ENCODE measurements at places on chromosomes 2 and 18.

DNA sequence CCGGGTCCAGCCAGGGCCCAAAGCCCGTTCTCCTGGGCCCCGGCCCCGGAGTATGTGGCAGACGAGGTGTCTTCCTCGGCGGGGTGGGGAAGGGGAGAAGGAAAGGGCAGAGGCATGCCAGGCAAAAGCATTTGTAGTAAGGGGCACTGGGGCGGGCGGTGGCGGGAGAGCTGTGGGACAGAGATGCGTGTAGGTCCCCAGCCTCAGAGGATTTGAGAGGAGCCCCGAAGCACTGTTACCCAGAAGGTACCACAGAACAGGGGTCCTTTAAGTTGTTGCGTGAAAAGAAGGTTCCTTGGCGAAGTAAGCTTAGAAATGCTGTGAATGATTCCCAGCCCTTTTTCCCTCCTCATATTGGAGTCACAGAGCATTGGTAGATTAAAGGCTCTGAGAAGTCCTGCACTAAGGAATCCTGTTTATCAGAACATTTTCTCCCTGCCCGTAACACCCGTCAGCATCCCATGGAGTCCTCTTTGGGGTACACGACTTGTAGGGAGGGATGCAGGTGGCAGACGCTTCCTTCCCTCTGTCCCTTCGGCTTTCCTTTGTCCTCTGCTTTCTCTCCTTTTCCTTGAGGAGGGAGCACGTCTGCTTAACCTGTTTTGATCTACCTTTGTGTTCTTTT lies 12.5 kb downstream of the GAREM2 start:
- no peak for DNase-seq

DNA sequence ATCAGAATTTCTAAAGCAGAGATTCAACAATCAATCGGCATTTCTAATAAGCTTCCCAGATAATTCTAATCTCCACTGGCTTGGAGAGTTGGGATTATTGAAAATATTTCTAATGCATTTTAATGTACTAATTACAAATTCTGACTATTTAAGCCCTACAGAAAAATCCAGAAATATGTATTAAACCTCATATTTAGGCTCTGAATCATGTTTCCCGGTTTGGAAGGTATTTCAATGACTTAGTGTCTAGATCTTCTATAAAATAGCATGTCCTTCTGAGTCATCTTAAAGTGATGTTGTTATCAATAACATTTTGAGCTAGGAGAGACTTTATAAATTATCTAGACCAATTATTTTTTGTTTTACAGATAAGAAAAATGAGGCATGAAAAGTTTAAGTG lies 258.8 kb upstream of the NRXN1 start:
- no peak for DNase-seq

- no peak for DNase-seq
Observed at GRCh38 chr2:105187531-105187930, 54.0 kb upstream of the GPR45 start.

- no peak for DNase-seq
Observed at GRCh38 chr18:41059126-41059415, 896.0 kb upstream of the PIK3C3 start.

GRCh38 chr2:105454801-105455485 lies 56.1 kb upstream of the FHL2 start:
- peak; percentile 62 for DNase-seq

DNA sequence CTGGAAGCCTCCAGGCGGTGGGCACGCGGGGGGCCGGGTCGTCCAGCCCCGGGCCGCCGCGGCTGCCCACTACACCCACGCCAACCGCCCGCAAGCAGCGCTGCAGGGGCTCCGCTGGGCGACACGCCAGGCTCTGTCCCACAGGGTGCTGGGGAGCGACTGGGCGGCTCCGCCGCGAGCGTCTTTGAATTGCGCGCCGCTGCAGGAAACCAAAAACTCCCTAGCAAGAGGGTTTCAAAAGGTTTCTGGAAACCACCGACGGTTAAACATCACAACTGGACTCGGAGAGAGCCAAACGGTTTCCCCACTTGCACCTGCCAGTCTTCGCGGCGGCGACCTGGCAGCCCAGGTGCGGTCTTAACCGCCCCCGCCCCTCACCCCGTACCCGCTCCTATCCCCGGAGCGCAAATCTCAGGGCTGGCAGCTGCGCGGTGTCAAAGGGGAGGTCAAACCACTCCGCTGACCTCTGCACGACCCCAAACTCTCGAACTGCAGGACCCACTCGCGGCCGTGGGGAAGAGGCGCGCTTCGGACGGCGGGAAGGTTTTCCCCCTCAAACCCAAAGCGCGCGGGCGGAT lies 1.0 kb downstream of the CXCR4 start:
- no peak for DNase-seq

DNA sequence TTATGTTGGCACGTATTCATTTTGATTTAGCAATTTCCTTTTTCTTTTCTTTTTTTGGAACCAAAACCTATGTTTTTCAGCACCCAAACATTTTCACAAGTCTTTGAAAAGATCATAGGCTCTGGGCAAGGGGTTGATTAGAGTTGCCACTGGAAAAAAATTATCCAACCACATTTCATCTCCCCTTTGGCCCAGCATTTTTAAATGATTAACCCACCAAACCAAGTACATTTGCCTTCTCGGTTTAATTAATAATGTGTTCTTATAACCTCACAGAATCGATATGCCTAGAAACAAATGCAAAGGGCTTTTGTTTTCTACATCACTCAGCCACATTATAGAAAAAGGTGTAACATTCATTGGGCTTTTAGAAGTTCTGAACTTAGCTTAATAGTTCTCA lies 66.1 kb downstream of the CHST9 start:
- DNase-seq = no peak

GRCh38 chr2:16578081-16578480 lies 87.6 kb downstream of the CYRIA start:
- DNase-seq = no peak

- DNase-seq = no peak
Observed at GRCh38 chr18:76658627-76659026, 163.6 kb upstream of the ZNF516 start.

DNA sequence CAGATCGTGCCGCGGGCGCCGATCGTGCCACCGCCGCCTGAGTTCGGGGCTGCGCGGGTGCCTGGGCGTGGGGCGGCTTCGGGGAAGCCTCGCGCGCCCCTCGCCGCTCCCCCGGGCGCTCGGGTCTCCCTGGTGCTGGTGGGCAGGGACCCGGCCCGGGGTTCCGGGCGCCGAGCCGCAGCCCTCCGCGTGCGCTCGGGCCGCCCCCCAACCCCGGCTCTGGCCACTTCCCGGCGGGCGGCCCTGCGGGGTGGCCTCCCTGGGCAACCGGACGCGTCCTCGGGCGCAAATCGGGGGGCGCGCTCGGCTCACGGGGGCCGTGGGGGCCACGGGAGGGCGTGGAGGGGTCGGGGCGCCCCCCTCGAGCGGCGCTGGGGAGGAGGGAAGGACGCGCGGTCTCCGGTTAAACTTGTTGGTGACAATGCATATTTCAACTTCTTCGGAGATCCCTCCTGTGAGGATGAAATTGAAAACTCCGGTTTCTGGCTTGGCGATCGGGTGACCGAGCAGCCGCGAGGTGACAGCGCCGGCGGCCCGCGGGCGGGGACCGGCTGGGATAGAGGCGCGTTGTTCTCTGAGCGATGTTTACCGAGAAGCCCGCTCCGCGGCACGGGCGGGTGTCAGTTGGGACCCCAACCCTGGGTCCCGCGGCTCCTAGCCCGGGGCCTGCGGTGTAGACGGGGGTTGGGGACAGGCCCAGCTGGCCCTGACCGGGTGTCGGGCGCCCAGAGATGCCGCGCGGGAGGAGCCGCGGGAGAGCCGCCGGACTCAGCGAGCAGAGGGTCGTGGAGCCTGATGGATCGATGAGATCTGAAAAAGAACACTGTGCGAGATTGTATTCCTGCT lies 676 bp downstream of the SH3BP4 start:
- peak; percentile 51 for DNase-seq

DNA sequence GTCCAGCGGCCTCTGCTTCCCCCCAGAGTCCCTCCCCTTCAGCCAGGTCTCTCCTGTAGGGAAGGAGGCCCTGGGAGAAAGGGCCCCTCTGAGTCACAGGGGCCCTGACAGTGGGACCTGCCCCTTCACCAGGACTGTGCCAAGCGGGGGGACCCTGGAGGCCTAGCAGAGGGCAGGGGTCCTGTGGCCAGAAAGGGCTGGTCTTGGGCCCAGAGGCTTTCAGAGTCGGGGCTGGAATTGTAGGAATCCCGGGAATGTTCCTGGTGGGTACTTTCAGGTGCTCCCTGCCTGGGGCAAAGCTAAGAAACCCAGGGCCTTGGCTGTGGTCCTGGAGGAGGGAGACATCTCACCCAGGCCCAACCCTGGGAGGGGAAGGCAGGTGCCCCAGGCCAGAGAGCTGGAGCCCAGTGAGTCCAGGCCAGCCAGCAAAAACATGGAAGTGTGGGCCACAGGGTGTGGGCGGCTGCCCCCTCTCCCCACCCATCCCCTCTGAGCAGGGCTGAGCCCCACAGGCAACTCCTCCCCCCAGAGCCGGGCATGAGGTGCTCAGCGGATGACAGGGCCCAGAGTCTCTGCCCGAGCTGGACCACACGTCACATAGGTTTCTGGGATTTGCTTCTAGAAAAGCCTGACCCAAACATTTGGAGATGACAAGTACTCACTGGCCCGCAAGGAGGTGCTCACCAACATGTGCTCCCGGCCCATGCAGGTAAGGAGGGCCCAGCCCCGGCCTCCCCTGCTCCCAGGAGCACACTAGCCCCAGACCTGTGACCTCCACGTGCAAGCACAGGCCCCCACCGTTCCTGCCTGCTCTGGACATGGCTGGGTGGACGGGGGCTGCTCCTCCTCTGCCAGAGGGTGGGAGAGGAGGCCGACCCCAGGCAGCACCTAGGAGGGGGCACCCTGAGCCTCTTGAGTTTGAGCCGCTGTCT lies 48.2 kb upstream of the ALPP start:
- peak; percentile 21 for DNase-seq

DNA sequence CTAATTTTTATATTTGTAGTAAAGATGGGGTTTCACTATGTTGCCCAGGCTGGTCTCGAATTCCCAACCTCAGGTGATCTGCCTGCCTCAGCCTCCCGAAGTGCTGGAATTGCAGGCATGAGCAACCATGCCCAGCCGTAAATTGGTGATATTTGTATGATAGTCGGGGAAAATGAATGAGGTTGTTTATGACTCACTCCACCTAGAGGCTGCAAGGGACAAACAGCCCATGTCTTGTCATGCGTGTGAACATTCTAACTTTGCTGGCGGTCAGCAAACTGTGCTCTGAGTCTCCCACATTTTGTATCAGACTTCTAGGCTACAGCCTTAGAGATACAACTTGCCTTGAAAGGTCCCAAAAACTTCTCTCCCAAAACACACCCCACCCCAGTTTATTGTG lies 133.5 kb upstream of the DTNA start:
- no peak for DNase-seq

DNA sequence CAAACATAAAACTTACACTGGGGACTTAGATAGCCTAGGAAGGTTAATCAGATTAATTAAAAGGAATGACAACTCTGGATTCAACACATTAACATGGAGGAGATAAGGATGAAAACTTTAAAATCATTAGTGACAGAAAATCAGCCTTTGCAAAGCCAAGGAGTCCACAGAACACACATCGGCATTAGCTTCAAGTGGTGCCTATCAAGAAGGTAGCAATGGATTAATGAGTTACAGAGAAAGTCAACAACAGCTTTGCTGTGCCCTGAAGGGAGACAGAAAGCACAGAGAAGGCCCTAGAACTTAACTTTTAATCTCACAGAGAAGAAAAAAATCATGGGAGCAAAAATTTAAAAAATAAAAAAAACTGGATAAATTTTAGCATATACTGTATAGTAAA lies 88.6 kb downstream of the KCNH7 start:
- no peak for DNase-seq

DNA sequence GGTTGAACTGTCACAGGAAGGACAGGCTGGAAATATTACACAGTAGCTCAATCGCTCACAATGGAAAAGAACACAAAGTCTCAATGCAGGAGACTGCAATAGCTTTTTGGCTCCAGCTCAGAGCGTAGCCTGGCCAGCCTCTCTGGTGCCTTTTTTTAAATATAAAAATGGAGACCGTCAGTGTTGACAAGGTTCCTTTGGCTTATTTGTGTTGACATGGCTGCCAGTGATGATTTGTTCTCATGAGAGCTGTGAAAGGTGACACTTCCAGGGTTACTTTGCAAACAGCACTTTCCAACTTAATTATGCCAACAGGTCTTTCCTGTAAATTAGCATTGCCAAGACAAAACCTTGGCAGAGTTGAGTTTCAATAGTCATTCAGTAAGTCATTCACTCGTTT lies 70.8 kb downstream of the KCNE4 start:
- no peak for DNase-seq

DNA sequence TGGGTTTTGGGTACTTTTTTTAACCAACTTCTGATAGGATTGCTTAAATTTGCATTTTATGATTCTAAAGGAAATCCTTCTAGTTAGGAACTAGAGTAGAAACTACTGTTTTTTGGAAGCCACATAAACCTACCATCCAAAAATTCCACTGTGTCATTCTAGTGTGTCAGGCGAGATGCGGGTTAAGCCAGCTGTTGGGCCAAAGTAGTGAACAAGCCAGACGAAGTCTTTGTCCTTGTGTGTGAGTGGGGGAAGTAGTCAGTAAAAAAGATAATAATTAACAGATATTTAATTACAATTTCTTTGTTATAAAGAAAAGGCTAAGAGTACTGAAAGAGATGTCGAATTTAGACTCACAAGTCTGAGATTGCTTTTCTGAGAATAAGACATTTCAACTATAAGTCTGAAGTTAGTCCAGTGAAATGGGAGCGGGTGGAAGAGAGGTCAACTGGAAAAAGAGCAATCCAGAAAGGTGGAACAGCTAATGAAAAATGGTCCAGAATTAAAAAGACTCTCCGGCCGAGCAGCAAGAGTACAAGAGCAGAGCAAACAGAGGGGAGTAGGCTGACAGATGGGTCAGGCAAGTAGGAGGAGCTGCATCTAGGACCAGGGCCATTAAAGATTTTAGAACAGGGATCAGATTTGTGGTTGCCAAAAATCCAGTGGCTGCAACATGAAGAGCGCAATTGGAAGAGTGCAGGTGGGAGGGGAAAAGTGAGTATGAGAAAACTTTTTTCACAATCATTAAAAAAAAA lies 1.5 kb downstream of the EPB41L5 start:
- no peak for DNase-seq

GRCh38 chr2:12073217-12073852 lies 326.9 kb downstream of the LPIN1 start:
- DNase-seq = no peak

GRCh38 chr18:63438181-63438580 lies 15.9 kb upstream of the VPS4B start:
- DNase-seq = no peak

DNA sequence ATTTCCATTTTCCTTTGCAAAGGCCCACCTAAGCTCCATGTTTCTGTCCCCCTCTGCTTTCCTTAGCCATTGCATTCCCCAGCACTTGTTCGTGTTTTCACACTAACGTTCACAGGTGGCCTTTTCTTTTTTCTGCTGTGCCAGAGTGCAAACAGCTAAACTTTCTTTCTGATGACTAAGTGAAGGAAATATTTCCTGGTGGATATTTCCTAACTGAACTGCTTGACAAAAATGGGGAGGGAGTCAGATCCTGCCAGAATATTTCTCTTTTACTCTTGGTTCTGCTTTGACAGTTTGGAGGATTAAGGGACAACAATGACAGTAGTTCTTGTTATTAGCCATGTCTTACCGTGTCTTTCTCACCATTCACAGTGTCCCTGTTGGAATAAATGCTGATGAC lies 344.0 kb downstream of the ARHGAP15 start:
- no peak for DNase-seq

GRCh38 chr2:225017713-225018112 lies 24.6 kb downstream of the DOCK10 start:
- DNase-seq = no peak

All from left colon (tissue), 2 donors.